Gastroesophageal sphincter (tissue), 4 donors: ENCODE measurements at places on chromosomes 7 and 10.
A peak's percentile ranks its signal among the peaks of the same experiment; 100 is the strongest.

- ATAC-seq: no peak
Observed at GRCh38 chr7:157192861-157193260, 54.1 kb downstream of the UBE3C start.

DNA sequence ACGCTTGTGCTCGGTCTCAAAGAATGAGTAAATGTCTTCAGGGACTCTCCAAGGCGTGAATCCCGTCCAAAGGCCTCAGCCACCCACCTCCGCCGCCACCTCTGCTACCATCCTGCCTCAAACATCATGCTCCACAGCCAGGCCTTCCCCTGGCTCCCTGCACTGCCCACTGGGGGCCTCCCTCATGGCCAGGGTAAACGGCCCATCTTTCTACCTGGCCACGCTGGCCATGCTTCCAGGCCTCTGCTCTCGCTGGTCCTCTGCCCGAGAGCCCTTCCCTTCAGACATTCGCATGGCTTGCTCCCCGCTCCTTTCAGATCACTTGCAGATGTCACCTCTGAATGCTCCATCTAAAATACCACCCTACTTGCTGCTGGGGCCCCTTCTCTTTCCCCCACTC is 40.2 kb downstream of the ZNF783 start:
- ATAC-seq: no peak

DNA sequence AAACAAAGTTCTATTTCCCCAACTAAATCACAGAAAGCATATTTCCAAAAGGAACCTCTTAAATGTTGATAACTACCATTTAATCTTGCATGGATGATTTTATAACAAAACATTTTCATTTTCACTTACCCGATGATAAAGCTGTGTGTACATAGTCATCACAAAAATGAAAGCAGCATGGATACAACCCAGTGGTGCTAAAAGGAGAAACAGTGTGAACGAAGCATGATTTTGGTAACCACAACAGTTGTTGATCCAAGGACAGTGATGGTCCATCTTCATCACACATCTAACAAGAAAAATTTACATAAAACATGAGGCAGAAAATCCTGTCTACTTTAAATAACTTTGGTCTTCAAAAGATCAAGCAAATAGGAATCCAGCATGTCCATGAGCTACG is 4.7 kb downstream of the ZDHHC6 start:
- no peak for ATAC-seq

- no peak for ATAC-seq
Observed at GRCh38 chr10:88116971-88117626, 253.7 kb downstream of the PTEN start.

GRCh38 chr10:49768329-49768728 is 6.2 kb upstream of the OGDHL start:
- no peak for ATAC-seq

DNA sequence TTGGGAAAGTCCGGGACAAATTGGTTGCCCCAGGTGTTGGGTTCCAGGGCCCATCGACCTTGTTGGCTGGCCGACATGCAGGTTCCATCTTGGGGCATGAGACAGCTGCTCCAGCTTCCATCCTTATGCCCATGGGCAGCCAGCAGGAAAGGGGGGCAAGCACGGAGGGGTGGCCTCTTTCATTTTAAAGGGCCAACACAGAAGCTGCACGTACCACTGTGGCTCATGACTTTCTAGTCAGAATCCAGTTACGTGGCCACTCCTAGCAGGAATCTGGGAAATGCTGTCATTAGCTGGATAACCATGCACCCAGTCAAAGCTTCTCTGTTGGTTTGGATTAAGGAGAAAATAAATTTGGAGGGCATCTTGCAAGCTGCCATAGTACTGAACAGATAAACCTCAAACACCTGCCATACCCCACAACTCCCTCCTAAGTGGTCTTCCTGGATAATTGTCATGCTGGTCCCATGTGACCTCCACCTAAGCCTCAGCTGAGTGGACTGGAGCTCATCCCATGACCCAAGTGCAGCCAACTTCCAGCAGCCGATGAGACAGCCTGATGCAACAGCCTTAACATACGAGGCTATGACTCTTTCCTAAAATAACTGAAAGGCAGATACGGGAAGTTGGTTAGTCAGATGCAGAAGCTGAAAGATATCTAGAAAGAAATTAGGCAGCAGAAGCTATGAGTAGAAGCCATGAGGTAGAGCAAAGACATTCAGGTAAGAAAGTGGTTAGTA is 21.4 kb upstream of the GSDME start:
- peak; percentile 85 for ATAC-seq

DNA sequence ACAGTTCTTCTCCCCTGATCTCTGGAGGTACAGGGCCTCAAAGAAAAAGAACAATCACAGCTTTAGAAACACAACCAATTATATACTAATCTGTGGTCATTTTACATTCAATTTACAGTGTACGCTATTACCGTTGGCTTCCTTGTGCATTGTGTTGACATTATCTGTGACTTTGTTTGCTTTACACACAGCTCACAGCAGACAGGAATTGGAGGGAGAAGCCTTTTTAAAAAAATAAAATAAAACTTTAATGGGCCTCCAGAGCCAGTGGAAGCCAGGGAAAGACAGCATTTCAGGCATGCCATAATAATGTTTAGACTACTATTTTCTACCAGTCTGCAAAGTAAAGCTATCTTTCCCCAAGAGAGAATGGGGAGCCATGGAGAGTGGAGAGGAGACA is 179.0 kb upstream of the ADO start:
- ATAC-seq: no peak

- ATAC-seq: no peak
Observed at GRCh38 chr10:129704225-129704624, 237.2 kb downstream of the MGMT start.

DNA sequence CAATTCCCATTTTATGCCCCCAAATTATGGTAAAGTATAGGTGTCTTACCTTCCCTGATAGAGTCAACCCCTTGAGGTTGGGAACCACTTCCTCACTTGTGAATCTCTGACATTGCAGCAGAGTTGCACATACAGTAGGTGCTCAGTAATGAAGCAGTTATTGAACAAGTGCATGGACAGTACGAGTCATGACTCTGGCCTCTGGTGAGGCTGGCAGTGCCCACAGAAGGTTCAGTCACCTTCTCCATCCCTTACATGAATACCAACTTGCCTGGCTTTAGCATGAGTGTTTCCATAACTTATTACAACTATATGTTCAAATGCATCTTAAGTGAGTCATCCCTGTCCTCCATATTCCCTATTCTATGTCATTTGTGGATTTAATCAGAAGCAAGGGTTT is 340.0 kb downstream of the ELMO1 start:
- no peak for ATAC-seq

GRCh38 chr10:12549297-12549696 is 199.9 kb downstream of the CAMK1D start:
- ATAC-seq: no peak

DNA sequence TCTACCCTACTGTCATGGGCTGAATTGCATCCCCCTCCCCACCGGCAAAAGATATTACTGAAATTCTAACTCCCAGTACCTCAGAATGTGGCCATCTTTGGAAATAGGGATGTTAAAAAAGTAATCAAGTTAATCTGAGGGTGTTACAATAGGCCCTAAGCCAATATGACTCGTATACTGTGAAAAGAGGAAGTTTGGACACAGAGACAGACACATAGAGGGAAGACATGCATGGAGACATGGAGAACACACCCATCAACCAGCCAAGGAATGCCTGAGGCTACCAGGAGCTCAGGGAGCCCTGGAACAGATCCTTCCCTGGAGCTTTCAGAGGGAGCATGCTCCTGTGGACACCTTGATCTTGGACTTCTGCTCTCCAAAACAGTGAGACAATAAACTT is 138.2 kb upstream of the ADO start:
- no peak for ATAC-seq

- ATAC-seq: no peak
Observed at GRCh38 chr7:69663911-69664832, 65.9 kb downstream of the AUTS2 start.

DNA sequence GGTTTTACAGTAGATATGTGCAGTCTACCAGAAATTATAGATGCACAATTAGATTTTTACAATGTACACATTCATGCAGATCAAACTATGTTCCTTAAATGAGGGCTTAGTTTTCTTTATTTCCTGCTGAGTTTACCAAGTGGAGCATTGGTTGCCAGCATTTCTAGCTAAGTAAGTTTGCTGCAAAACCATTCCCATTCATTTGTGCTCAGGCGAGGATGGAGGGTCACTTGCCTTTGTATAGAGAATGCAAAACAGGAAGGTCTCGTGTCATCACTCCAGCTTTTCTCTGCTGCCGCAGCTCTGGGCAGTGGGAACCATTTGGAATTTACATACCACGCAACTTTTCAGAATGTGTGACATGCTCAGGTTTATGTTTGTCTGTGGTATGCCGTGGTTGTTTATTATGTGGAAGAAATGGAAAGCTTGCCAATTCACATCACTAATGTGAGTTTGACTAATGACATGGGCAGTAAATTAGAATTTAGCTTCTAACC is 198.6 kb downstream of the TRIL start:
- ATAC-seq: no peak

DNA sequence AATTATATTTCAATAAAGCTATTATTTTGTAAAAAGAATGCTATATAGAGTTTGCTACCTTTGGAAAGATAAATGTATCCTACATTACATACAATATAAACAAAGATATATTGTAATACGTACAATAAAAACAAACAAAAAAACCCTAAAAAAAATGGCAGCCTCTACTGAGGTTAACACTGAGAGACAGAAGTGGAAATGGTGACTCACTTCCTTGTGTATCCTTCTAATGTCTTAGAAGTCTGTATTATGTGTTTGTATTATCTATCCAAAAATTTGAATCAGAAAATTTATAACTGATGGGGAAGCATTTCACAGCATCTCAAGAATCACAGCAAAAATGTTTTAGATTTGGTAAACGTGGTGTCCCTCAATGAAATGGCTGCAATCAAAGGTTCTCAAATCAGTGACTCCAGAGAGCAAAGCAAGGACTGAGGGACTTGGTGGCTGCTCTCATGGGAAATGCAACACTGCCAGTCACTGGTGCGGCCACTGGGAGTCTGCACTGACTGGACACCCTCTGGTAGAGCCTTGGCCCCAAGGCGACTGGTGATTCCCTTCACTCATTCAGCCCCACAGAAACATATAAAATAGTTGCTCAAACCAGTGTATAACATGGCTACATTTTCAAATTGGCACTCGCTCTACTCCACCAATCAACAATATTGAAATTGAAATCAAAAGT is 53.8 kb downstream of the PANK1 start:
- no peak for ATAC-seq

- peak; percentile 46 for ATAC-seq
Observed at GRCh38 chr7:47552621-47553020, 29.3 kb downstream of the TNS3 start.

- ATAC-seq: no peak
Observed at GRCh38 chr10:75528392-75528791, 97.0 kb downstream of the LRMDA start.

DNA sequence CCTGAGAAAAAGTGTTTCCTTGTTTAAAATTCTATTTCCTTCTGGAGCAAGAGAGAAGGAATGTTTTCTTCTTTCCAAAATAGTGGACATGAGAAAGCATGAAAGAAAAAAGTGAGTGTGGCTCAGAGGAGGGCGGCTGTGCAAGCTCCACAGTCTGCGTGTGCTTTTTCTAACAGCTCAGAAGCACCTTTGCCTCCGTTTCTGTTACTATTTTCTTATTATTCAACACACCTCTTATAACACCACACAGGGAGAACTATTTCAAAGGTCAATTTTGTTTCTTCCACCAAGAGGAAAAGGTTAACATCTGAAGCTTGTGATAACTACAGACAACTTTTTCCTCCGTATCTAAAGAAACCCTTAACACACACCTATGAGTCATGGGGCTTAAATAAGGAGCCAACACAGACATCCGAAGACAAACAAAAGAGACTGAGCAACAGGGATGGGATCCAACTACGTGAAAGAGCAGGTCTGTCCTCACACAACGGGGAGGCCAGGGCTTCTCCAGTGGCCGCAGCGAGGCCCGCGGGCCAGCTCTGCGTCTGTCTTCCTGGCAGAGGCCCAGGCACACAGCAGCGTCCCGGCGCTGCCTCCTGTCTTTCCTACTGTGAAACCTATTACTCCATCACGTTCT is 36.2 kb upstream of the NCAPG2 start:
- ATAC-seq: peak; percentile 77
